CD4-positive, alpha-beta T cell treated with Interleukin-6 at 100 ng/mL for 8 hours (primary cell): ENCODE measurements at places on chromosomes 6 and 20.

- no peak for DNase-seq
Observed at GRCh38 chr20:10647471-10647870, 26.3 kb downstream of the JAG1 start.

- no peak for DNase-seq
Observed at GRCh38 chr6:67802771-67803170, 832.3 kb upstream of the ADGRB3 start.

- no peak for DNase-seq
Observed at GRCh38 chr20:39446397-39446796, 484.3 kb downstream of the DHX35 start.

DNA sequence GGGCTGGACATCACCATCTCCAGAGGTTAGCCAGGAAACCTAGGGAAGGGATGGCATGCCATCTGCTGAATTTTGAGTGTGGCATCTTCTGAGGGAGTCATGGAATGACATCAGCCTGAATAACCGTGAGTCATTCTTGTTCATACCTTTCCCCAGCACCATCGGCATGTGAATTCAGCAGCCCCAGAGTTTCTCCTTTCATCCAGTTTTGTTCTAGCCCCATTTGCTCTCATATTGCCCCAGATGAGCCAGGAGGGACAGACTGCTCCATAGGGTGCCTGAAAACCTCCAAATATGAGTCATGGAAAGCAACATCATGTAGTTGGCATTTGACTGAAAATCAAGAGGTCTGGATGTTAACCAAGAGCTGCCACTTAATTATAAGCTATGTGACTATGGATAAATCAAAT is 219.2 kb upstream of the SGK1 start:
- DNase-seq, result no peak

DNA sequence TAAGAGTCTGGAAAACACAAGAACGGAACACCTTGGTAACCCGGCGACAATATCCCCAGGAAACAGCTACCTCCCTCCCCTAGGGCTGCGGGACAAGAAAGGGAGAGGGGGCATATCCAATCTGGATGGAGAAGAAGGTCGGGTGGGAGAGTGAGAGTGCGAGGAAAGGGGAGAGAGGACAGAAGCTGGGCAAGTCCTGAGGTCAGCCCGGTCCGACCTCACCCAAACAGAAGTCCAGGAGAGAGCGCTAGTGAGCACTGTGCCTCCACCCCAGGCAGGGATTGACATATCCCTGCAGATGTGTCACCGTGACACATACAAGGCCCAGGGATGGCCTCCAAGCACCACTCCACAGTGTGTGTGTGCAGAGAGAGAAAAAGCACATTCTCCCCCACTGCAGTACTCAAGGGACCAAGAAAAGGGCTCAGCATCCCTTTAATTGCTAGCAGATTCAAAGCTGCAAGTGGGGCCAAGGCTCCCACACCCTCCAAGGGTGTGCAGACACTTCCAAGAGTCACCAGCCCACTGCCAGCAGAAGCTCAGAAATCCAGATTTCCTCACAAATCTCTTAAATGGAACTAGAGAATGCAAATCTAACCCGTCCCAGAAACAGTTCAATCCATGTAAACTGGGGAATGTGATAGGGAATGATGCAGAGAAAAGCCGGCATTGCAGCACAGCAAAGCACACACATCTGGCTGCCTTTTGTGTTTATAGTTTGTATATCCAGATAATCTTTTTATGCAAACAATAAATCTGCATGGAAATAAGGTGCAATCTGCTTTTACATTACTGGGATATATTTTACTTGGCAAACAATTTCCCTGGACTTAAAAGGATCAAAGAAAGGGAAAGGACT is 3.1 kb downstream of the PXDC1 start:
- DNase-seq, result peak; percentile 19

DNA sequence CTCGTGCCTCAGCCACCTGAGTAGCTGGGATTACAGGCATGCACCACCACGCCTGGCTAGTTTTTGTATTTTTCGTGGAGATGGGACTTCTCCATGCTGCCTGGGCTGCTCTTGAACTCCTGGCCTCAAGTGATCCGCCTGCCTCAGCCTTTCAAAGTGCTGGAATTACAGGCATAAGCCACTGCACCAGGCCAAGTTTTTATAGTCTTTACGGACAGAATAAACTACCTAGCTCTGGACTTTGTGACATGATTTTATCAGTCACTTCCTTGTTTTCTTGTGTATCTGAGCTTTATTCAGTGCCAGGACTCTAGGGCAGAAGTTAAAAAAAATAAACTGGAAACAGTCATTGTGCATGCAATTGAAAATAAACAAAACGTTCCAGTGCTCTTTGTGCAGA is 46.7 kb upstream of the RALGAPA2 start:
- DNase-seq, result no peak
